ENCODE measurements at places on chromosomes 4 and X.

- DNase-seq: no peak
Observed at GRCh38 chr4:54784161-54784671, 126.5 kb downstream of the KIT start.

- DNase-seq: no peak
Observed at GRCh38 chr4:141220271-141220670, 424 bp upstream of the ZNF330 start.

DNA sequence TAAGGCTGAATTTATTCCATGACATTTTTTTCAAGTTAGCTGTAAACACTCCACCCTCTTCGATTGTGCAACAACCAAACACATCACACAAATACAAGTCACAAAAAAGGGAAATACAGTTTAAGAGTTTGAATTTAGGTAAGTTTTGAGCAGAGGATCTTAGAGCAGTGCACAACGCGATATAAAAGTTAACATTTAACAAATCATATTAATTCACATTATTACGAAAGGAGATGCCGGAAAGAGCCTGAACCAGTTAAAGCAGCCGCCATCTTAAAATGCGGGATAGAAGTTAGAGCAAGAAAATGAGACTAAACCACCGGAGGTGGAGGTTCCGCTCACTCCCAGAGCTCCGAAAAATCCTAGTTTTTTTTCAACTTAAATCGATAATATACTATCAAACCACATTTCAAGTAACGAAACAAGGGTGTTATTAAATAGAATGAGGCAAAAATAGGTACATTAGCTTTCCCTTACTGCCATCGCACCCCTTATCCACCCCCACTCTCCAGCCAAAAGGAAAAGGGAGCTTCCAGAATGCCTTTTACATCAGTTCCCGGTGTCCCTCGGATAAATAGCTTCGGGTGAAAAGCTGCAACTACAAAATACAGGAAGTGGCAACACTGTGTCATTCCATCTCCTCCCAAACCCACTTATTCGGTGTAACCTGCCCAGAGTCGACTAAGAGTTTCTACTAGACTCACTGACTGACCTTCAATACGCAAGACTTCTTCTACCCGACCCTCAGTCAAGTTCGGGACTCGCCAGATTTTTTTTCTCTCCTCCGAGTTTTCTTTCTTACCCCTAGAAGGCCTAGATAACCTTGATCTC lies 1.9 kb downstream of the UBE2D3 start:
- DNase-seq: peak; percentile 38

GRCh38 chr4:84479663-84480062 lies 19.4 kb downstream of the NKX6-1 start:
- no peak for DNase-seq

- DNase-seq: no peak
Observed at GRCh38 chr4:69025191-69025998, 70.9 kb upstream of the UGT2B7 start.

DNA sequence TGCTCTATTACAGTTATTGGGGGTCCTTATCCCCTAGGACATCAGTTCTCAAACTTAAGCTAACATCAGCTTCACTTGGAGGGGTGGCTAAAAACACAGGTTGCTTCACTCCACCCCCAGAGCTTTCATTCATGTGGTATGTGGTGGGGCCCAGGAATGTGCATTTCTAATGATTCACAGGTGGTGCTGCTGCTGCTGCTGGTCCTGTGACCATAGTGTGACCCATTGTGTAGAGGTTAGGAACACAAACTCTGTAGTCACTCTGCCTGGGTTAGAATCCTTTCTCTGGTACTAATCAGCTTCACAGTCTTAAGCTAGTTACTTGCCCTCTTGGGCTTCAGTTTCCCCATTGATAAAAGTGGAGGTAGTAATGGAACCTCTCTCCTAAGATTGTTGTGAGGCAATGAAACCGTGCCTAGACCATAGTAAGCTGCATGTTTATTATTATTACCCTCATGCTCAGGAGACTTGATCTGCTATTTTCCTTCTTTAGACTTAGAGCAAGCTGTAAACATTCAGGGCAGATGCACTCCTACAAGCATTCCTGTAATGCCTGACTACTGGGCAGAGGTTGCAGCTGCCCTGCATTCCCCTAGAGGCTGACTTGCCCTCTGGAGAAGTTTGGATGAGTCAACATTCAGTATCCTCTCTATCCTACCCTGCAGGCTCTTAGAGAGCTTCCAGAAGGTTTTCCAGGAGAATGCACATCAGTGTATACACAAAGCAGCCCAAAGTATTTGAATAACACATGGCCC lies 94.1 kb upstream of the ACSL4 start:
- no peak for DNase-seq

DNA sequence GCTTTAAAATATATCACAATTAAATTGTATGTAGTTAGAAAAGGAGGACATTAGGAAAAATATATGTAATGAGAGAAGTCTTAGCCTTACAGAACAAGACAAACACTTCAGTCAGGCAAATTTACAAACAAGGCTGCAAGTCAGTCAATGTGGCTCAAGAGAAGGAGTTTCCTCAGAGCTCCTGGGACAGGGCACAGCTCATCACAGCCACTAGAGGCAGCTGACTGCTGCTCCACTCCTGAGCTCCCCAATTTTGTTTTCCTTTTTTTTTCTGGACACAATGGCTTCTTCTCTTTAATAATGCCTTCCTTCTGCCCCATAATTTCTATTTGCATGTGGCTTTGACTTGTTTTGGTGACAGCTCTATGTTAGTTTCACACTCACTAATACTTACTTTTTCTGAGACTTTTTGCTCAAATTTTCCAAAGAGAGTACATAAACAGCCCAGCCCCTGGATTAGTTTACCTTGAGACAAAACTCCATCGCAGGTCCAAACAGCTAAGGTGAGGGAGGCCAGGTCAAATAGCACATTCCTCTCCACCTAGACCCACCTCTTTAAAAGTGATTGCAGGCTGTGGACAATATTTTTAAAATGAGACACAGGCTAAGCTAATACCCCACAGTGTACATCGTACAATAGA lies 850.4 kb upstream of the FRG1 start:
- no peak for DNase-seq

DNA sequence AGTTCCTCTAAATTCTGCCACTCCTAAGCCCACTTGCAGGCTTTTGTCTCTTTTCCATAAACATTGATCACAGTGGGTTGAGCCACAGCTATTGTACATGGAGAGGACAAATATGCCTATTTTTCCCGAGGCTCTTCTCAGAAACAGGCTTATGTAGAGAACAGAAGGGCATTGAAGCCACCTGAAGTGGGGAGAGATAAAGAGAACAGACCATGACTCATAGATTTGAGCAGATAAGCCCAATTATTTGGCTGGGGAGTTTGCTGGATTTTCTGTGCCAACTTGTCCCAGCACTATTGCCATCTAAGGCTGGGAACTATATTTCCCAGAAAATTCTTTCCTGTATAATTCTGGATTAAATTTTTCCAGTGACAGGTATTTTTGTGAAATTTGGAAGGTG lies 446.1 kb upstream of the RPS6KA3 start:
- no peak for DNase-seq

GRCh38 chrX:1591863-1592469 lies 562 bp downstream of the AKAP17A start:
- DNase-seq: peak; percentile 31

GRCh38 chrX:70421618-70422017 lies 1.5 kb upstream of the GDPD2 start:
- DNase-seq: no peak

GRCh38 chrX:134184936-134185335 lies 52.0 kb upstream of the CCDC160 start:
- no peak for DNase-seq

GRCh38 chr4:15004739-15005301 lies 2.5 kb downstream of the CPEB2 start:
- DNase-seq: peak; percentile 49

DNA sequence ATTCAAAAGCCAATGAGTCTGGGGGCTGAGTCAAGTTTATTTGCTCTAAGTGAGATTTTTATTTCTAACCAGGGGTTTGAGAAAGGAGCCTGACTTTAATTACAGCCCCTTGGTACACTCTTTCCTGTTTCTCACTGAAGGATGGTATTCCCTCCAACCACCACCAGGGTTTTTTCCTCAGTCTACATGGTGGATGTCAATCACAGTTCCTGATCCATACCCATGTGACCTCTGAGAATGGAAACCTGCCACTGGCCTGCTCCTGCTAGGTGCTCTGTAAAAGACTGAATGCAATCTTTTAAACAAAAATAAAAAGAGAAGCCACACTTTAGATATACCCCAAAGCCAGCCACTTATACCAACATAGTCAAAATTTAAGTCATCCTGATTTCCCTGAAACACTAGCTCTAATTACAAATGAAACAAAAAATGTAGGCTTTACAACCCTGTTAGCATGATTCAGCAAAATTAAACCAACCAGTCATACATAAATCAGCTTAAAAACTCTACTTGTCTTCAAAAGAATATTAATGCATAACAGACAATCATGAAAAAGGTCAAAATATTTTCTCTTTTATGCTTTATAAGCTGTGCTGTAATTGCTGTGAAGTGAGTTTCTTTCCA lies 112.1 kb upstream of the NWD2 start:
- DNase-seq: no peak

- no peak for DNase-seq
Observed at GRCh38 chr4:56148428-56148827, 199.7 kb downstream of the CEP135 start.

DNA sequence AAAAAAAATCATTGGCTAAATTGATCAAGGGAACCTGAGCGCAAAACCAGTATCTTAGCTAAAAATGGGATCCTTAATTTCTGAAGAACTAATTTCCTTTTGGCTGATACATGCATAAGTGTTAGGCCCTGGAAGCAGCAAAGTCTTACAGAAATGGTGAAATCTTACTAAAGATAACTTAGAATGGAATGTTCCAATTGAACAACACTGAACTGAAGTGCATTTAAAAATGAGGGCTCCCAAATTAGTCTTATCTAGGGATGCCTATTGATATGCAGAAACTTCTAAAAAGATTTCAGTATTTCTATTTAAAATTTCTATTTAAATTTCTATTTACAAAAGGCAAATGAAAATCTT lies 120.7 kb upstream of the BANK1 start:
- DNase-seq: no peak

DNA sequence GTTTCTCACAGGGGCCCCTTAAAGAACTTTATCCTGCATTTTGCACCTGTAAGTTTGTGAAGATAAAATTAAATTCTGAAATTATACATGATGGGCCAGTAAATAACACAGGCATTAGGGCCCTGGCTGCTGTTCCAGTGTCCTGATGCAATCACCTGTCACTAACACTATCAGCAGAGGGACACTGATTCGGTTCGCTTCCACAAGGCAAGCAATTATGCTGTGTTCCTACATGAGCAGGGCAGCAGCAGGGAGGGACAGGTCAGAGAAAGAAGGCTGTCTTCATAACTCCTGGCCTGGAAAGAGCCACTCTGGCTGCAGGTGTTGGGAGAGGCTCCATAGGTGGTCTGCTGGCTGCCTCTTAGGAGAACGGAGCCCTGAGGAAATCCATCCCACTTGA lies 487.3 kb downstream of the MID1IP1 start:
- no peak for DNase-seq

DNA sequence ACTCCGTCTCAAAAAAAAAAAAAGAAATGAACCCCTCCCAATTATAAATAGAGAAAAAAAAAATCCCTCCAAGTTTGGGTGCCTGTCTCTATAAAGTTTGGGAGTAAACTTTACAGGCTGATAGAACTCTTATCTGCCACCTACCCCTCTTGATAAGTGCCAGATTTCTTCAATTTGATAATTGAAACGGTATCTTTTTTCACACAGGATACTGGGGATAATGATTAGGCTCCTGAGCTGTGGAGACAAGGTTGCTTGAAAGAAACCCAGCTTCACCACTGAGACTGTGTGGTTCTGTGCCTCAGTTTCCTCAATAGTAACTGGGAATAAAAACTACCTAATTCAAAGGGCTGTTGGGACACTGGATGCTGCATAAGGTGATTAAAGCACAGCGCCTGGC lies 606 bp downstream of the EFHC2 start:
- no peak for DNase-seq

DNA sequence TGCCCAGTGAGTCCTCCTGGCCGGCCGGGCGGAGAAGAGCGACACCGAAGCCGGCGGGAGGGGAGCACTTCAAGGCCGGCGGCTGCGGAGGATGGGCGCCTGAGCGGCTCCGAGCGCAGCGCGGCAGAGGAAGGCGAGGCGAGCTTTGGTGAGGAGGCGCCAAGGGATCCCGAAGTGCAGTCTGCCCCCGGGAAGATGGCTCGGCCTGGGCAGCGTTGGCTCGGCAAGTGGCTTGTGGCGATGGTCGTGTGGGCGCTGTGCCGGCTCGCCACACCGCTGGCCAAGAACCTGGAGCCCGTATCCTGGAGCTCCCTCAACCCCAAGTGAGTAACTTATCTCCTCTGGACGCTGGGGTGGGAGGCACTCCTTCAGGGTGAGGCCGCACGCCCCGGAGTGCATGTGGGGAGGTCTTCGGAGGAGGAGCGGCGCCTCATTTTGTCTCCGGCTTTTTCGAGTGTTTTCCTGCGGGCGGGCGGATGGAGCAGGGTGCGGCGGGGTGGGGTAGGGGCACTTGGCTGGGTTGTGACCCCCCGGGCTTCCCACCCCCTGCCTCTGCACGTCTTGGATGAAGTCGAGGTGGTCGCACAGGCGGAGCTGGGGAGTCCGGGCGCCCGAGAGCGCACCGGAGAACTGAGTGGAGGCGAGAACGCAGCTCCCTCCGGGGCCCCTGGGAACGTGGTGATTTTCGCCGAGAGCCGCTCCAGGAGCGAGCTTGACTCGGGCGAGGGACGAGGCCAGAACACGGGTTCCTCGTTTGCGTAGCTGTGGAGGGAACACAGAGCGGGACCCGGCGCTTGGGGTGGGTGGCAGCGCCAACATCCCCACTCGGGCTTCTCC lies 979 bp downstream of the EFNB1 start:
- no peak for DNase-seq

DNA sequence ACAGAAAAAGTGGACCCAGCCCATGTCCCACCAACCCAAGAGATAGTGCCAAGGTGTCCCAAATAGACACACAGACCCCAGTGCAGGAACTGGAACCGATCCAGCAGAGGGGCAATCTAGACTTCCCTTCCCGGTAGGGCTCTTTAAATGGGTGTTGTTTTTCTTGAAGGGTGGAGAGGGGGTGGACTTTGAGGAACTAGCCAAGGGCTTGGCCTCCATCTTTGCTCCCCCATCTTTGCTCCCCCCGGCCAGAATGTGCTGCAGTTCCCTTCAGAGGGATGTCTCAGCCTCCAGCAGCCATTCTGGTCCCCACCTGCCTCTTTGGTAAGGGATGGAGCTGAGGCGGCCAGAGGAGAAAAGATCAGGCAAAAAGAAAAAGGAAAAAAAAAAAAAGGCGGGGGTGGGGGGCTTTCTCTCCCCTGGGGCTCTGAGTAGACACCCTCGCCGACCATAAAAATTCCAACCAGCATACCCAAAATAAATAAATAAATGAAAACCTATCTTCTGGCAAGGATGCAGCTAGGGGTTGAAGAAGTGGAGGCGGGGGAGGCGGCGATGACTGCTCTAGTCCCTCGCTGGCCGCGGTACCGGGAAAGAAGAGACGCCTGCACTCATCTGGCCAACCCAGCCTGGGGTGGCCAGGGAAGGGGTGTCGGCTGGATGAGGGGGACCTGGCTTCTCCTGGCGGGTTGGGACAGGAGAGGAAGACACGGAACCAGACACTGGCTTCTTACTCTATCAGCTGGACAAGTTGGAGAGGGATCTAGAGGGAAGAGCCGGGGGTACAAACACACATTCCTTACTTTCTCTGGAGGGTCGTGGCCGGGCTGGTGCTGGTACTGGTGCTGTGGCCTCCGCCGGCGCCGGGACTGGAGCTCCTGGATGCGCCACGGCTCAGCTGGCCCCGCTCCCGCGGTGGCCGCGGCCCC lies 38.5 kb upstream of the IQSEC2 start:
- no peak for DNase-seq

GRCh38 chr4:31169846-31170245 lies 449.7 kb downstream of the PCDH7 start:
- no peak for DNase-seq

- no peak for DNase-seq
Observed at GRCh38 chrX:102042372-102043325, 82.8 kb upstream of the TCEAL2 start.

Data from activated CD4-positive, alpha-beta T cell treated with anti-CD3 and anti-CD28 coated beads, Interleukin-2, amount 50 U/mL, for 48 hours (primary cell).